ENCODE measurements at places on chromosomes 4 and X.

DNA sequence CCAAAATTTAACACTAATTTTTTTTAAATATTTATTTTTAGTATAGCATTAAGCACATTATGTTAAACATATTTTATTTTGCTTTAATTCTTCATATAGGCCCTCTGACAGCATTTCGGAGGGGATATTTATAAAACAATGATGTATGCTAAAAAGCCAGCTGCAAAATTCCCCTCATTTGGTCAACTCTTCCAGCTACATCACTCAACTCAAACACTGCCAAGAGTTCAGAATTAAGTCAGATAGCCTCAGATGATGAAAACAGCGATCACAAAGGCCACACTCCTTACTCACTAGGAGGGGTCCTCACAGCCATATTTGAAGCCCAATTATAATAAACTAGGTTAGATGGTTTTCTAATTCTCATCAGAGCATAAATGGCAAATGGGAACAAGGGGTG lies 146.6 kb downstream of the ADAMTS3 start:
- no peak for DNase-seq

DNA sequence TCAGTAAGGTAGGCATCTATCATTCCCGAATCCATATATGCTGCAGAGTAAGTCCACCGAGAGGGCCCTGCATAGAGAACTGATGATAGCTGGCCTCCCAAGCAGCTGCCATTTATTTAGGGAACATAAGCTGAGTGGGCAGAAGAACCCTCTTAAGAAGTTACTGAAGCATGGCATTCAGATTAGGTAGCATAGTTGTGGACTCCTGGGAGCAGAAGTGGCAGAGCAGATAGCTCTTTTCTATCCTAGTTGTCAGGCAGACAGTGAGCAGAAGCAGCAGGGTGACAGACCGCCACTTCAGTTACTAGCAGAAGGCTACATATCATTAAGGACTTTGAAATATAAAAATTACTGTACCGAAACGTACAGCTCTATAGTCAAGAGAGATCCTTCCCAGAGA lies 454.7 kb downstream of the PPP4R3C start:
- DNase-seq, result no peak

DNA sequence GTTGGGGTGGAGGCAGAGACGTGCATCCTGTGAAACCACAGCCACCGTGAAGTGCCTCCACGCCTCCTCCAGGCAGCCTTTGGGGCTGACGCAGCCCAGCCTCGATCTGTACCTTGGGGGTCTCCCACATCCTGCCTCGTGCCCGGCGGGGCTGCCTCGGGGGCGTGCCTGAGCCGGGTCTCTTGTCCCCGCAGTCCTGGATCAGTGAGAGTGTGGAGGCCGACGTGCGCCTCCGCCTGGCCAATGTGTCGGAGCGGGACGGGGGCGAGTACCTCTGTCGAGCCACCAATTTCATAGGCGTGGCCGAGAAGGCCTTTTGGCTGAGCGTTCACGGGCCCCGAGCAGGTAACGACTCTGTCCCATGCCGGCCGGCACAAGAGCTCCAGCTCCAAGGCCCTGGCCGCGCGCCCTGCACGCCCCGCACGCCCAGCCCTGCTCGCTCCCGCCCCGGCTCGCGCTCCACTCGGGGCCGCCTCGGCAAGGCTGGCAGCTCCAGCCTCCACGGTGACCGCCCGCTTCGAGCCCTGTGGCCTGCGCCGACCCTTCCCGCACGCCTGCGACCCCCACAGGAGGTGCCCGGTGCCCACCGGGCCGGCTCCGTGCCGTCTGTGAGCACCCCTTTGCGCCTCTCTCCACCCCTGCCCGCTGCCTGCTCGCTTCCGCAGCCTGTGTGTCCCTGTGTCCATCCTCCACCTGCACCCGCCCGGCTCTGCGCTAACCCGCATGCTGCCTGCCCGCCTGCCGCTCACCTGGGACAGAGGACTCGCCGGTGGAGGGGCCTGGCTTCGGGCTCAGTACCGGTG lies 9.8 kb downstream of the FGFR3 start:
- no peak for DNase-seq

DNA sequence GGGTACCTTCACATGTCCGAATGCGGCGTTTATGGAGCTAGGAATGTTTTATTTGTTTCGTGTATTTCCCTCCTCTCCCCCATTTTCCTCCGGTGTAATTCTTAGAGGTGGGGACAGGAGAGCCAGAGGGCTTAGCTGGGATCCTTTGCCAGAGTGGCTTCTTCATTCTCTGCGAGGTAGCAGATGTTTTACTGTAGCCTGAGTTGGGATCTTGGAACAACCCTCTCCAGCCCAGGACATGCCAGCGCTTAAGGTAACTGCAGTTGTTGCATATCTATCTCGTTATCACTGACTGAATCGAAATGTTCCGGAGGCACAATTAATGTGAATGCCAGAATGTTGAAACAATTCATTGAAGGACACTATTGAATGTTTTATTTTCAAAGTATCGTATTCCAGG lies 59.0 kb upstream of the DYNLT3 start:
- DNase-seq, result no peak

- DNase-seq, result no peak
Observed at GRCh38 chr4:5041699-5042098, 9.6 kb upstream of the STK32B start.

DNA sequence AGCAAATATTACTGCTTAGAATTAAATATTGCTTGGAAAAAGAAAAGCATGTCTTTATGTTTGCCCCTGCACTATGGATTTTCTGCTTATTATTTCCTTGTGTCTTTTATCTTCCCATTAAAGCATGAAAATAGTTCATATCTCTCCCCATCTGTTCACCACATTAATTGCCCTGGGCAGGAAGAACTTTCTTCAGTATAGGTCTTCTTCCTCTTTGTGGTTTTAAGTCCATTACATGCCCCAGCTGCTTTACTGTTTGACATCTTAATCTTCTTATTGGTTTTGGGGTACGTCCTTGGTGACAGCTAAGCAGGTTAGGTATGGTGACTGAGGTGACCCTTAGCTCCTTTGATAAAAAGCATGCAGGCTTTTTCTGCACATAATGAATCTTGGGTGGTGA lies 157.3 kb downstream of the AASDH start:
- no peak for DNase-seq

DNA sequence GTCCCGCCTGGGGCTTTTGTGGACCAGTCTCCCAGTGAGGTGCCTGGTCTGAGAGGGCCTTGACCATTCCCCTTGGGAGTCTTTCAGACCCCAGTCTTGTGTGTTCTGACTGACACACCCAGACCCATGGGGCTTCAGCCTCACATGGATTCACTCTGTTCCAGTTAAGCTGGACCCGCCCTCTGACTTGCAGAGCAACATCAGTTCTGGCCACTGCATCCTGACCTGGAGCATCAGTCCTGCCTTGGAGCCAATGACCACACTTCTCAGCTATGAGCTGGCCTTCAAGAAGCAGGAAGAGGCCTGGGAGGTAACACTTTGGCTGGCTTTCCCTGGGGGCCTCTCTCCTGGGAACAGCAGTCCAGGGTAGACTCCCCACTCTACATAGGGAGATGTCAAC lies 6.8 kb downstream of the IL9R start:
- peak; percentile 45 for DNase-seq

- peak; percentile 98 for DNase-seq
Observed at GRCh38 chrX:2707334-2707760, 16.3 kb downstream of the CD99 start.

- DNase-seq, result no peak
Observed at GRCh38 chrX:103932133-103932532, 30.3 kb upstream of the TMSB15B start.

DNA sequence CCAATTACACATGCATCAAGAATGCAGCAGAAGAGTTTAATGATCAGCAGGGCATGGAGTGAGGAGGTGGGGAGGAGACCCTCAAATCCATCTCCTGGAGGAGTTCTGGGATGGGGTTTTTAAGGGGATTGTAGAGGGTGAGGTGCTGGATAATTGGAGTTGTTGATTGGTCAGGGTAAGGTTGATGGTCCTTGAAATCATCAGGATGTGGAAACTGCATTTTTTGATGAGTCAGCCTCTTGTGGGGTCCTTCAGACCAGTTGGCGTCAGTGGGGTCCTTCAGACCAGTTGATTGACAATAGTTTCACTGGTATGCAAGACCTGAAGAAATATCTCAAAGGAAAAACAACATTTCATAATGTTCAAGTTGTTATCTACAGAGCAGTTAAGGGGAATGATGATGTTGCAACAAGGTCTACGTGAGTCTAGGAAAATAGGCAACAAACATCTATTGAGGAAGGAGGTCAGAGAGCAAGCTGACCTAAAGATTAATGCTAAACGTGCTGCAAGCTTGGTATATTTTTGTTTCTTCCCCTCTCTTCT lies 88.3 kb downstream of the NRK start:
- no peak for DNase-seq
